ENCODE measurements at places on chromosomes 6 and 20.

DNA sequence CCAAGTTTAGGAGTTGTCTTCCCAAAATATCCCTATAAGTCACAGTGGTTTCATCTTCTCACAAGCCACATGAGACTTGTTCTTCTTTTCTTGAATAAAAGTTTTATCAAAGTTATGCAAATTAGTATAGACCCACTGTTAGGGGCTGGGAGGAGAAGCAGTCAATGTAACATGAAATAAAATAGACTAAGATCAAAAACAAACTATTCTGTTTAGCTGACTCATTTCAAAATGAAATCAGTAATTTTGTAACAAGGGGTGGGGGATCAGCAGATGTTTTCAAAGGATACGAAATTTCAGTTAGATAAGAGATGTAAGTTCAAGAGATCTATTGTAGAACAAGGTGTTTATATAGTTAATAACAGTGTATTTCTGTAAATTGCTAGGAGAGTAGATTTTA, 339.6 kb upstream of the PRDM1 start:
- DNase-seq: no peak

GRCh38 chr6:16854986-16855385, 93.7 kb upstream of the ATXN1 start:
- DNase-seq: no peak

DNA sequence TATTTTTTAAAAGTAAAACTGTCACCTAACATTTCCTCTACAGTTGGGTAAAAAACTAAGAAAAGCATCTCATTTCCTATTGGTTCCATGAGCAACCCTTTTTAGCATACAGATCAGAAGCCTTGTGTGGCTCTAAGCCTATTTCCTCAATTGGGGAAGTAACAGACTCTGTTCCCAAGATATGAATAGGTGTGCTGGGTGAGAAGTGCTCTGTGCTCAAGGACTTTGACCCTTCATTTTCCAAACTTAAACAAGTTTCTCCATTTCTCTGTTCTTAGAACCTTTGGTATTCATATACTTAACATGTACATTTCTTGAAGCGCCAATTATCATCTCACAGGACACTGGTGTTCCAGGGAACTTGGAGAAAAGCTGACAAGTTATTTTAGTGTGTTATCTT, 24.1 kb downstream of the CARMIL1 start:
- DNase-seq: no peak

DNA sequence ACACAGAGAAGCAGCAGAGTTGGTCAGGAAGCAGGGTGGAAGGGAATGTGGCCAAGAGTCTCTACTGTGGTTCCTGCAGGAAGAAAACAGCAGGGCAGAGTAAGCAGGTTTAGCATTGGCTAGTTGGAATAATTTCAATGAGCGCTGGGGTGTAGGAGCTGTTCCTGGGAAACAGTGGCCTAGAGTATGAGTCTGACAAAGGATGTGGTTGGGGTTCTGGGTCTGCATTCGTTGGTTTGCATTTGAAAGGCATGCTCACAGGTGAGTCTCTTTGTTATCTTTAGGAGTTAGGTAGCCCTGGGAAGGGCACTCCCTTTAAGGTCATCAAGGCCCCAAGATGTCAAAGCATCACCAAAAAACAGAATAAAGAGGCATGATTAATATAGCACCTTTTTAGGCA, 911.6 kb upstream of the SLC35B3 start:
- no peak for DNase-seq

- DNase-seq: no peak
Measured at GRCh38 chr6:14520029-14520428, 402.5 kb downstream of the CD83 start.

- DNase-seq: no peak
Measured at GRCh38 chr6:63785006-63785405, 149.4 kb downstream of the PHF3 start.

GRCh38 chr6:96878143-96878542, 19.5 kb downstream of the NDUFAF4 start:
- no peak for DNase-seq

DNA sequence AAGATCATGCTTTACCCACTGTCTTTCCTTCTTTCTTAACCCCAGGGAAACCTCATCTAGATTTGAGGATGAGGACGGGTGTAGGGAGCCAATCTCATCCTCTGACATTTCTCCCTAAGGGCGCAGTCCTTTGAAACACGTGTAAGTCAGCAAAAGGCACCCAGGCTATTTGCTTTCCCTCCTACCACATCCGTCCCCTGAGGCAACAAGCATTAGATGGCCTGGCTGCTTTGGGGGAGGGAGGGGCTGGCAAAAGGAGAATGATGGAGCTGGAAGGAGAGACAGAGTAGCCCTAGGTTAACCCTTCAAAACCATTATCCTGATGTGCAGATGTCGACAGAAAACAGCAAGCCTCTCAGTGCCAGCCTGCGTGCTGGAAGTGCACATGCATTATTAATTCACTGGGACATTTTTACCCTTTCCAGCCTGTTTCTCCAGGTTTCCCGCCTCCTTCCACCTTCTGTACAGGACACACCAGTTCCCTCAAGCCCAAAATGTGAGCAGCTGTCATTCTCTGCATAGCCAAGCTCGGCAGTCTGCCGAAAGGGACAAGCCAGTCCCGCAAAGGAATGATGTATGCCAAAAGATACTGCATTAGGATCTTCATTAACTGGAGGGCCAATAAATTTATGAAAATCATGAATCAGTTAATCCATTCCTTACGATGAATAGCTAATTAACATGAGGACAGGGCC, 547.2 kb downstream of the CD83 start:
- no peak for DNase-seq

DNA sequence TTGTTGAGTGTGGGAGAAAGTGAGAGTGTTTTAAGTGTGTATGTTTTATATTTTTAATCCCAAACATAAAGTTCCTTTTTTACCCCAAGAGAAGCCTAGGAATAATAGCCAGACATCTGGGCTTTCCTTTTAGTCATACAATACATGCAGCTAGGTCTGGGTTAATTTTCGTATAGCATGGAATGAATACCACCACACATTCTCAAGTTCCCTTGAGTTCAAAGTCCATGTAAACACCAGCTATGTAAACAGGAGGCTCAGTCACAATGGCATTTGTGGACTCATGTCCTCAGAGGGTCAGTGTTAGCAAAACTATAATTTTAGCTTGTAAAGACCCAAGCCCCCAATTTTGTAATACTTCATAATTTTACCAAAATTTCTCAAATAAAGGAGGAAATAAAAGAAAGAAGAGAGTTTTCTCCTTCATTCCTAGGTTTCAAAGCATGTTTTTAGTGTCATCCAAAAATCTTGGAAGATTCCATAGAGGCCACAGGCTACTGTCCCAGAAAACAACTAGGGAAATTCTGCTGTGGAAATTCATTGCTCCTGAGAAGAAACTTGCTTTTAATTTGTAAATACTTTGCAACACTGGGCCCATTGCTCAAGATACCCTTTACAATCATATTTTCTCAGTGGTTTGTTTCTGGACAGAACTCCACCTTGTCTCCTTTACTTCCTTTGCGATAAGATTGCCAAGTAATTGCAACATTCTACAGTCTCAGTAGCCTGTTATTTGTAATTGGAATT, 671.2 kb downstream of the COL12A1 start:
- DNase-seq: no peak

- DNase-seq: no peak
Measured at GRCh38 chr6:146434732-146435390, 108.8 kb upstream of the RAB32 start.

- DNase-seq: no peak
Measured at GRCh38 chr6:161351858-161352257, 78.0 kb upstream of the AGPAT4 start.

- no peak for DNase-seq
Measured at GRCh38 chr6:56856036-56856580, 98.8 kb upstream of the BEND6 start.

GRCh38 chr6:21102624-21103023, 490.9 kb upstream of the SOX4 start:
- DNase-seq: no peak

GRCh38 chr6:52337633-52338290, 24.2 kb upstream of the PAQR8 start:
- DNase-seq: no peak

- no peak for DNase-seq
Measured at GRCh38 chr6:44627883-44628271, 240.4 kb downstream of the CDC5L start.

GRCh38 chr20:13094976-13095375, 86.2 kb downstream of the SPTLC3 start:
- no peak for DNase-seq

GRCh38 chr6:105272786-105273185, 93.0 kb upstream of the POPDC3 start:
- no peak for DNase-seq

GRCh38 chr6:89311853-89312531, 3.1 kb downstream of the GABRR2 start:
- DNase-seq: no peak

- DNase-seq: peak; percentile 65
Measured at GRCh38 chr6:42781796-42782688, at the start of gene BICRAL. Gene BICRAL (plus strand): TSS chr6:42782052. CDS start chr6:42822023, 39,971 bp downstream.

DNA sequence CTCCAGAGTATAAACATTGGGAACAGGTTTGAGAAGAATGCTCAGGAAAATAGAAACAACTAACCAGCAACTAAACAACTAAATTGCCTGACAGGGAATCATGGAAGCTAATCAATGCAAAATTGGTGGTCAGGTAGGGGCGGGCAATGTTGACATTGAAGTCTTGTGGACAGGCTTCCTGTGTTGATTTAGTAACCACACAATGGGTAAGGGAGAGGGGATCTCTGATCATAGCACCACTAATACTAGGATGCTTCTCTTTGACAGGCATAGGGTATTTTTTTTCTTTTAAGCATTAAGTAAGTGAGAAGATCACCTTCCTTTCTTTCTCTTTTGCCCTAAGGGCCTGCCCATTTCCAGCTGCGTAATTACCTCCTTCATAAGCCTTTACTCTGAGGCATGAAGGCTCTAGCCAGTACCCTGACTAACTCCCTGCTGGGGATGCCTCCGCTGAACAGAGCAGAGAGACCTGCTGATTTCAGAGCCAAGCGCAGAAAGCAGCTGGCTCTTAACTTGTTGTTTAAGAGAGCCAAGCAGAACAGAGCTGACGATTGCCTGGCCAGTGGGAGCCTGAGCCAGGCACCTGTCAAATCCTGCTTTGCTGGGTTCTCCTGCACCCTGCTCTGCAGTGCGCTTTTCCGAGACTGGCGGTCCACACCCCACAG, 118.7 kb downstream of the BMP2 start:
- no peak for DNase-seq

- no peak for DNase-seq
Measured at GRCh38 chr20:32029561-32029960, 19.3 kb downstream of the CCM2L start.

DNA sequence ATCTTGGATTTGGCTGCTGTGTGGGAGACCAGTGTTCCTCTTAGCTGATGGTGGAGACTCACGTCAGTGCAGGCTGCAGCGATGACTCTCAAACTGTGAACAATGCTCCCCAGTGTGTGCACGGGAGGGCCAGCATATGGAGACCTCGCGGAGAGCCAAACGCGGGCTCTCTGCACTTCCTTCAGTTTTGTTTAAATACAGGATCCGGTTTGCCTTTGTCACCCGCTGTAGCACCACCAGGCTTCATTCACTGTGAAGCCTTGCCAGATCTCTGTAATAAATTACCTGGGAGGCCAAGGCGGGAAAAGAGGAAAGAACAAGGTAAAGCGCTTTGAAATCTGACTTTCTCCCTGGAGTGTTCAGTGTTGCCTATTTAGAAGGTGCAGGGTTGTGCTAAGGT, 30.7 kb upstream of the TMEM14A start:
- no peak for DNase-seq

DNA sequence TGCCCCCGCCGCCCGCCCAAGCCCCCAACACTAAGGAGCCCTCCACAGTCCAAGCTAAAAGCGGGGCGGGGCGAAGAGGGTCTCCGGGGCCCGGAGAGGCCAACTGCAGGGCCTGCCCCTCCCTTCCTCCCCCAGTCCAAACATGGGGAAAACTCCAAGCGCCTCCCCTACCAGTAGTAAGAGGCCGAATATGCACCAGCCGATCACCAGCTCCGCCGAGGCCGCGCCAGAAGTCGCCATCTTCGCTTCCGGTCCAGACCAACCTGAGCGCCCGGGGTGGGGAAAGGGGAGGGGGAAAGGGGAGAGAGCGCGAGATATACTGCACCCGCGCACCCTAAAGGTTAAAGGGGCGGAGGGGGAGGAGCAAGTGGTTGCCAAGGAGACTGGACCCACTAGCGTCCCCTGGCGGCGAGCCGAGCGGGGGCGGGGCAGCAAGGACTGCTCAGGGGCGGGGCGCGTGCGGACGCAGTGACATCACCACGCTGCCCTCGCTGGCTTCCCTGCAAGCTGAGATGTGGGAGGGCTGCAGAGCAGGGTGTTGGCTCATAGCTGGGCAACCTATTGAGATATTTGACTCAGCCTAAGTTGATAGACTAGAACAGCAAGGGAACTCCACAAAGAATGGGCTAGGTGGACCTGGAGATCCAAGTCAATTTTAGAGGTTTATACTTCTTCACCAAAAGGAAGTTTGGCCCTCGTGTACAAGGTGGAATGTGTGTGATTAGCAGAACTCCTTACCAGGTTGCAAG, at the start of gene LMBRD1:
LMBRD1 (minus strand) TSS at position 369 of the 749 bp plus-strand sequence; CDS start at position 240, 129 bp downstream.
- peak; percentile 80 for DNase-seq

GRCh38 chr6:88629838-88630494, 333.5 kb downstream of the RNGTT start:
- DNase-seq: no peak

GRCh38 chr6:90502866-90503407, 83.9 kb downstream of the MAP3K7 start:
- DNase-seq: no peak

- DNase-seq: no peak
Measured at GRCh38 chr20:5945963-5946362, 4.4 kb downstream of the TRMT6 start.

GRCh38 chr20:38728191-38728781, 4.0 kb downstream of the SLC32A1 start:
- DNase-seq: no peak

- DNase-seq: no peak
Measured at GRCh38 chr6:15363164-15363522, 117.3 kb downstream of the JARID2 start.

DNA sequence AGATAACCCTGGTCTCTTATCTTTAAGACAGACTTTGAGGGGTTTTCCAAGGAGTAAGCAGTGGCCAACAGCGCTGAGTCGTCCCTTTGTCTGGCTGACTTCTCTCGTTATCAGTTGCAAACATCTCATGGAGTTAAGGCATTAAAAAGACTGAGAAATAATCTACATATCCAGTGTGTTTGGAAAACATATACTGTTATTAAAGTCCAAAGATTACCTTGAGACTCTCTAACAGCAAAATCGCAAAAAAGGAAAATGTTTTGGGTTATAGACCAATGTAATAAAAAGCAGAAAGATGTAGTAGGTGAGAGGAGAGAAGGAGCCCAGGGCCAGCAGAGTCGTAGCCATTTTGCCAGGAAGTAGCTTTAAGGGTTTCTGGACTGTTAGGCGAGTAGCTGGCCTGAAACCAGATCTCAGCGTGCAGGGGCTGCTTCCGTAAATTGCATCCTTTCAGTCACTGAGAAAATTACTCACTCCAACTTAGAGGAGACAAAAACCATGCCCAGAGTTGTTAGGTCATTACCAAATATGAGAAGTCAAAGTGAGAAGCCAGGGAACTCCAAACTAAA, 24.6 kb downstream of the MYLK4 start:
- DNase-seq: no peak

- DNase-seq: no peak
Measured at GRCh38 chr20:50356525-50356885, 153.7 kb upstream of the PTPN1 start.

- DNase-seq: no peak
Measured at GRCh38 chr20:57322476-57322875, 7.1 kb upstream of the SPO11 start.
